ENCODE measurements at places on chromosomes 12 and 14.

- DNase-seq, result no peak
Measured at GRCh38 chr14:30158299-30158698, 230.7 kb upstream of the PRKD1 start.

- no peak for DNase-seq
Measured at GRCh38 chr12:54258201-54258681, 21.7 kb downstream of the CBX5 start.

GRCh38 chr12:116150001-116150400 lies 127.5 kb downstream of the MED13L start:
- DNase-seq, result no peak

GRCh38 chr12:105555556-105556295 lies 225.2 kb downstream of the C12orf75 start:
- DNase-seq, result no peak

DNA sequence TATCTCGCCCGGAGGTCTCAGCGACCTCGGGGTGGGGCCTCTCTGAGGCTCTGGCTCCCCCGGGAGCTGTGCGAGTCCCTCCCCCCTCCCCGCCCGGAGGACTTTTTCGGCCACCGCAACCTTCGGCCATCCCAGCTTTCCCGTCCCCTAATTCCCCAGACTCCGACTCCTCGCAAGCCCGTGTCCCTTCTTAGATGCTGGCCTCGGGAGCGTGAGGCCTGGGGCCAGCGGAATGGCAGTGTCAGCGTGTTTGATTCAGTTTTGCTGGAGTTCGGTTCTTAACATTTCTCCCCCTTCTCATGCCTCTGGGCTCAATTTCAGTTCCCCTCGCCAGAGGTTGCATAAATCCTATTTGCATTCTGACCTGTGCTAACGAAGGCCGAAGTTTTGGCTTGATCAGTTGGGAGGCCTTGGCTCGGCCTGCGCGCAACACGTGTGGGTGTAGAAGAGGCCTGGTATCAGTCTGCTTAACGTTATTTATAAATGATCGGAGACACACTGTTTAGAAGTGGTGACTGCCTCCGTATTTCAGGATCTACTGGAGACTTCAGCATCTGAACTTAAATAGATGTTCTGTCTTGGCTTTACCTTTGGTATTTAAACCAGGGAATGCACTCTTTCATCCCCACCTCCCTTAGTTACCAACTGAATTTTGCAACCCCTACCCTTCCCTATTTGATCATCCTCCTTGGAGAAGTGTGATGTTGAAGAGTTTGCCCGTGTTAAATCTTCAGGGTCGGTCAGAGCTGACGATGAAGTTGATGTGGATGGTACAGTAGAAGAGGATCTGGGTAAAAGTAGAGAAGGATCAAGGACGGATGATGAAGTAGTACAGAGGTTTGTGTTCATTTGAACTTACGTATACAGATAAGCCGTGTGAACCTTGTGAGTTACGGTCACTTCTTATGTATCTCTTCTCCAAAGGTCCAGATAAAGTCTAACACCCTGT lies 851 bp downstream of the HSP90B1 start:
- no peak for DNase-seq

DNA sequence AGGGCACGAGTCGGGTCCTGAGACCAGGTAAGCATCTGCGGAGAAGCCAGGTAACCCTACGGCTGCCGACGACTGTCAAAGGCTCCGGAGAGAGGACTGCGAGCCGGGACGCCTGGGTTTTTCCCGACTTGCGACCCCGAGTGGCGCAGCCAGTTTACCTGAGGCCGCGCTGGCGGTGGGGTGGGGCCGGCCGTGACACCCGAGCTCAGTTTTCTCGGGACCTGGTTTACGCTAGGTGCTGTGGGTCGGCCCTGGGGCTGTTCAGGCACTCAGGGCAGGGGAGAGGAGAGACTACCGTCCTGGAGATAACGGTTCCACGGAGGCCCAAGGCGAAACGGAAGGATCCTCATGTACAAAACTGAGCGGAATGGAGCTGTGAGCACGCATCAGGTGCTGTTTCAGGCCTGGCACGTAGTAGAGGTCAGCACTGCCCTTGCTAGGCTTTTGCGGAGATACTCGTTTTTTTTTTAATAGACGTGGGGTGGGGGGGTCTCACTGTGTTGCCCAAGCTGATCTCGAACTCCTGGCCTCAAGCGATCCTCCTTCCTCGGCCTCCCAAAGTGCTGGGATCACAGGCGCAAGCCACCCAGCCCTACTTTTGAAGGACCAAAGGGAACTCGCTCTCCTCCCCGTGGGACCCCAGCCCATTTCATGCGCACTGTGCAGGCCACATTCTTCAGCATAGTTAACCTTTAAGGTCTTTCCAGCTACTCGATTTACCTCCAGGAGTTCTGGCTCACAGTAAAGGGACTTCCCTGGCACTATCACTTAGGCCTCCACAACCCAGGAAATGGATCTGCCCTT lies 471 bp downstream of the MTRFR start:
- DNase-seq, result no peak

DNA sequence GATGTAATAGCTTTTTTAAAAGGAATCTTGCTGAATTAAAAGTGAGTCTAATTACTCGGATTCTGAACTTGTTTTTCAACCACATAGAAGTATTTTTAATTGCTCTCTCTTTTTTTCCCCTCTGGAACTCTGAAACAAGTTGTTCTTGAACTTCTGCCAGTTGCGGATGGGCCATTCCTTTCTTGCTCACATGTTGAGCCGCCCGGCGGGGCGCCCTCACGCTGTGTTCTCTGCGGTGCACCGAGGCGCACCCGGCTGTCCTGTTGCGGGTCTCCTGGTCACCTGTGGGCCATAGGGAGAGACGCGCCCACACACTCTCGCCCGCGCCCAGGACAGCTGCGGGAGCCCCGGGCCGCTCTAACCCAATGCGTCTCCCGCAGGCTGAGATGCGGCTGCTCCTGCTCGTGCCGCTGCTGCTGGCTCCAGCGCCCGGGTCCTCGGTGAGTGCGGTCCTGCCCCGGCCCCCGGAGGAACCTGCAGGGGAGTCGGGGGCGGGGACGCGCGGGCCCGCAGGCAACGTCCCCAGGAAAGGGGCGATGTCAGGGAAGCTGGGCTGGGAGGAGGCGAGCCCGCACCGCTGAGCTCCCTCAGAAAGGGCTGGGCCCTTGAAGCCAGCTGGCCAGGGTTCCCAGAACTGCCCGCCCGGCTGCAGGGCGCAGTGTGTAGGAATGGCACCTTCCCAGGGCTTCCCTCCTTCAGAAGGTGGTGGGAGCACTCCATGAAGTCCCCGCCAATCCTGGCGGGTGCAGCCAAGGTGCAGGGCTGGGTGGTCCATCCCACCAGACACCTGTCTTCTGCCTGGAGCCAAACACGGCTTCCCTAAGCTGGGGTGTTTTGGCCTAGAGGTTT lies 2.3 kb downstream of the PAPLN start:
- DNase-seq, result no peak

DNA sequence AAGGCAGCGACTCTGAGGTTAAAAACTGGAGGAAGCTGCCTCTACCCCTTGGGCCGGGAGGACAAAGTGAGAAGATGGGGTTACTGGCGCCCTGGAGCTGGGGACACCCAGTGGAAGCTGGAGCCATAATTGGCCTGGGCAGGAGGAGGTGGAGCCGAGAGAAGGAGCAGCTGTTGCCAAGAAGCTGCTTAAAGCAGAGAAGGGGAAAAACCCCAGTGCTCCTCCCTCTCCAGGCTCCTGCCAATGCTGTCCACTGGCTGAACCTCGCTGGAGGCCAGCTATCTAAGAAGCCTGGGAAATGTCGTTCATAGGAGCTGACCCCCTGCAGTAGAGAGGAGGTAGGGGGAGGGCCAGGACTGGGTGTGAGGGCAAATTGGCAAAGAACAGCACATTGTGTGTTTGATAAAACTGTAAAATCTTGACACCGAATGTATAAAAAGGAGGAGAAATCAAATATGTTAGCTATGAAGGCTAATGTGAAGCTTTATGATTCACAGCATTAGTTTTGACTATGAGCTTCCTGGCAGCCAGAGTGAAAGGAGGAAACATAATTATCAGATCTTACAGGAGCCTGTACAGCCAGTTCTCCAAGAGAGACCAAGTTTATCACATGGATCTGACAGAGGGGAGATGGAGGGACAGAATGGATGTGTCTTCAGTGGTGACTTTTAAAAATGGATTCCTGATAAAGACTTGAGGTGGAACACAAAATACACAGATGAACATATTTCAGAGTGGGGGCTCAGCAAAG lies 9.5 kb downstream of the HHIPL1 start:
- DNase-seq, result peak; percentile 49
